Activated T-cell treated with anti-CD3 and anti-CD28 coated beads for 4 hours (primary cell): ENCODE measurements at places on chromosomes 7 and 10.

DNA sequence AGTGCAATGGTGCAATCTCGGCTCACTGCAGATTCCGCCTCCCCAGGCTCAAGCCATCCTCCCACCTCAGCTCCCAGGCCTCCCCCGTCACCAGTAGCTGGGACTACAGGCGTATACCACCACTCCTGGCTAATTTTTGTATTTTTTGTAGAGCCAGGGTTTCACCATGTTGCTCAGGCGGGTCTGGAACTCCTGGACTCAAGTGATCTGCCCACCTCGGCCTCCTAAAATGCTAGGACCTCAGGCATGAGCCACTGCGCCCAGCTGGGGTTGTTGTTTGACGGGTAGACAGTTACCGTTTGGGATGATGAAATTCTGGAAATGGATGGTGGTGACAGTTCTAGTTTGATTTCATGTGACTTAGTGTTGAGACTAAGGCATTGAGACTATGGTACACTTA is 15.3 kb downstream of the CALML3 start:
- no peak for DNase-seq

GRCh38 chr10:47397256-47397655 is 13.2 kb upstream of the ZNF488 start:
- no peak for DNase-seq

- DNase-seq = no peak
Observed at GRCh38 chr7:64098-64915, 128.1 kb upstream of the FAM20C start.

GRCh38 chr10:17443707-17444387 is 10.5 kb downstream of the ST8SIA6 start:
- no peak for DNase-seq

DNA sequence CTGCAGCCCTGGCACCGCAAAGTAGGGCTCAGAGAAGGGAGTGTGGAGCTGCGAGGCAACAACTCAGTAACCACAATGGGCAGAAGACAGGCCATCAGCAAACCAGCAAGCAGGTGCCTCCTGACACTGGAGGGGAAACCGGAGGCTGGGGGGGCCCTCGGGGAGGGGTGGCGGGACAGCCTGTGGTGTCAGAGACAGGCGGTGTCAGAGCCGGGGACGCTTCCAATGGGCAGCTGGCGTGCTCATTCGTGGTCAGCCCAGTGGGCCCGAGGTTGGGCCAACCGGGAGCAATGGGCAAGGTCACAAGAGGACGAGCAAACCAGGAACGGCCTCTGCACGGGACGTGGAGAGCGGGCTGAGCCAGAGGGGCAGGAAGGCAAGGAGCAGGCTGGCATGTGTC is 158.1 kb downstream of the MAD1L1 start:
- no peak for DNase-seq

GRCh38 chr7:6268907-6269306 is 3.5 kb downstream of the CYTH3 start:
- no peak for DNase-seq

DNA sequence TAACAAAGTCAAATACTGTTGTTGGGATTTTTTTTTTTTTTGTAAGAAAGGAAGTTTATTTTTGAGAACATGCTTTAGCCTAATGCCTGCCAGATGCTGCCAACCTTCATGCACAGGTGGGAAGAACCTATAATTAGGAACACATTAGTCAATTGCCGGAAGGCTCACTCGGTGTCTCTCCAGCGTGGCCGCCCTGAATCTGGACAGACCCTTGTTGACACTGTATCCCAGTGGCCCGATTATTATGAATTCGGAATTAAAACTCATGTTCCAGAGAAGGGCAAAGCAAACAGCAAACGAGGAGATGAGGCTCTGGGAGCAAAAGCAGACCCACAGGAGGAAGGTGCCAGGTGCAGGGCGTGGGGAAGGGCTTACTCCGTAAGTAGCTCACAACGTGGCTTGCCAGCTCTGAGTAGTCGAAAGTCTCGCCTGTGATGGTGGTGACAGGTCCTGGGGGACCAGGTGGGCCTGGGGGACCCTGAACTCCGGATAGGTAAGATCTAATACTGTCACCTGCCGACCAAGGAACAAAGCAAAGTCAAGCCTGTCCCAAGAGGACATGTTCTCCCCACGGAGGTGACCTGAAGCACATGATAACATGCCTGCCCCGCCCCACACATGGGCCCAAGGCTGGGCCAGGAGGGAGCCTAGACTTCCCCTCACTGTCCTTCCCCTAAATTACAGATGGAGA is 48.3 kb downstream of the COL17A1 start:
- DNase-seq = no peak

DNA sequence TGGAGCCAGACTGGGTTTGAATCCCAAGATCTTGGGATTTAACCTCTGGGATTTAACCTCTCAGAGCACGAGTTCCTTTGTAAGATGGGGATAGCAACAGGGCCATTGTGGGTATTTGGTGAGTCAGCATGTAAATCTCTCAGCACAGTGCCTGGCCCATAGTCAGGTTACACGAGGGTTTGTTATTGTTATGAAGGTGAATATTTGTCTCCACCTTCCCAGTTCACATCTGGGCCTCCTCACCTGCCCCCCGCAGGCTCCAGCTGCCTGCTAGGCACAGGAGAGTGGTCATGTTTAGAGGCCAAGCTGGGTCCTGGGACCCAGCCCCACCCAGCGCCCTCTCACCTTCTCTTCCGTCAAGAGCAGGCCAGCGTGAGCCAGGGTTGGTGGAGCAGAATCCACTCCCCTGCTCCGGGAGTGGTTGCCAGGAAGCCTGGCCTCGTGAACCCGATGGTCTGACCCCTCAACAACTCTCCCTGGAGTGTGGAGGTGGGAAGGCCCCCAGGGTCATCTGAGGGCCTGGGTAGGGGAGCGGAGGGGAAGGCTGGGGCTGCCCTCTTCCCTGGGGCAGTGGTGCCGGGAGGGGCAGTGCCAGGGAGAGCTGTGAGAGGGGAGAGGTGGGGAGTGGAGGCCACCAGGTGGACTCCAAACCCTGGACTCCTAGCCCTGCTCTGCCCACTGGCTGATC is 26.0 kb downstream of the FAM241B start:
- no peak for DNase-seq

GRCh38 chr7:81383846-81384245 is 386.0 kb downstream of the HGF start:
- DNase-seq = no peak

DNA sequence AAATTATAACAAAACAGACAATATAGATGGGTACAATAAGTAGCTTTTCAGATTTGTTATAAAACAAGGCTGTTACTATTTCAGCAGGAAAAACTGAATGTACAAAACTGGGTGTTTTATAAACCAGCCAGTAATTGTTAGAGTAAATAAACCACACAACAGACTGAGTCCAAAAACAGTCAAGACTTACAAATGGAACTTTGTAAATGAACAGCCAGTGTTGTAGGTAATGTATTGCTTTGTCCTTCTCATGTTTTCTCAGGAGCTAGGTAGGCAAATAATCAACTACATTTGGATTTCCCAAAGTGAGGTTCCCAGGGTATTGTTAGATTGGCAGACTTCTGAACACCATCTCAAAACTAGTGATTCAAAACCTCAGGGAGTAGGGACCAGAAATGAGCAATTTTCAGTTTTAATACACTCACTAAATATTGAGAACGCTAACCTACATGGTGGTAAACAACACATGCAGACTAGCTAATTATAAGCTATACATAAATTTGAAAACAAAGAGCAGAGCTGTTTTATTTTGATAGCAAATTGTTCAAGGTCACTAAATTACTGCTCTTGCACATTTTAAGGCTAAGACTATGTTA is 36.2 kb downstream of the HERPUD2 start:
- no peak for DNase-seq

- DNase-seq = no peak
Observed at GRCh38 chr7:67659091-67659490, 662.5 kb downstream of the TYW1 start.

DNA sequence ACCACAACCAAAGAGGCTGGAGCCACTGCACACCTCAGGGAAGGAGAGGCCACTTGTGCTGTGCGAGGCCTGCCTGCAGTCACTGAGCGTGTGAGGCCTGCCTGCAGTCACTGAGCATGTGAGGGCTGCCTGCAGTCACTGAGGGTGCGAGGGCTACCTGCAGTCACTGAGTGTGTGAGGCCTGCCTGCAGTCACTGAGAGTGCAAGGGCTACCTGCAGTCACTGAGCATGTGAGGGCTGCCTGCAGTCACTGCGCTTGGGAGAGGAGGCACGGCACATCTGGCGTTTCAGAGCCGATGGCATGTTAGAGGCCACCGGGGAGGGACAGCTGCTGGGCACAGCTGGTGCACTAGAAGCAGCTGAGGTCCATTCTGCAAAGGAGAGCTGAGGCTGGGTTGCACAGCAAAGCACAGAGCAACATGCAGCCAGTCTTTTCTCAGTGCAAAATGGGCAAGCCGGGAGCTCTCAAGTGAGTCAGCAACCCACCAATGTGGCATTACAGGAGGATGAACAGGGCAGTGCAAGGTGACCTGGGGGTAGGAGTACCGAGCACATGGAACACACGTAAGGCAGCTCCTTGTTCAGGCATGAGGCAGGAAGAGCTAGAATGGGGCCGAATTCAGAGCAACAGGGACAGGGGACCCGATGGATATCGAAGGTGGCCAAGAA is 540.1 kb downstream of the PTPRN2 start:
- no peak for DNase-seq

GRCh38 chr7:124351950-124352349 is 319.1 kb upstream of the TMEM229A start:
- DNase-seq = no peak
